Stimulated activated naive CD4-positive, alpha-beta T cell treated with Interleukin-2 at 50 U/mL for 16 hours (primary cell): ENCODE measurements at places on chromosomes 13 and 19.

DNA sequence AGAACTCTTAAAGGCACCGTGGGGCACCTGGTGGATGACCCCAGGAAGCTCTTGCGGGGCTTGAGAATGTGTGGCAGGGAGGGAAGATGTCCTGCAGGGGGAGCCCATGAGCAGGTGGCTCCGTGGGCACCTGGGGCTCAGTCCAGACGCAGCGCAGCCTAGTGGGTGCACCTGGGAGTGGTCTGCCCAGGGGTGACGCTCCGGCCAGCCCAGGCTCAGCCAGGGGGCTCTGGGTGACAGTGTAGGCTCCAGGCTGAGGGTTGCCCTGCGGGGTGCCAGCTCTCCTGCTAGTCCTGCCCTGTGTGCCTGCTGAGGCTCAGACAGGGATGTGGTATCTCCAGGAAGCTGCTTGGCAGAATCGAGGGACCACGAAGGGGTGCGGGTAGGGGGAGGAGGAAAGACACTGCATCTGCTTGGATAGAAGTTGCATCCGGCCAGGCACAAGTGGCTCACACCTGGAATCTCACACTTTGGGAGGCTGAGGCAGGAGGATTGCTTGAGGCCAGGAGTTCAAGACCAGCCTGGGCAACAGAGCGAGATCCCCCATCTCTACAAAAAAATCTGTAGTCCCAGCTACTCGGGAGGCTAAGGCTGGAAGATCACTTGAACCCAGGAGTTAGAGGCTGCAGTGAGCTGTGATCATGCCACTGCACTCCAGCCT lies 15.0 kb upstream of the PGLS start:
- peak; percentile 76 for DNase-seq

DNA sequence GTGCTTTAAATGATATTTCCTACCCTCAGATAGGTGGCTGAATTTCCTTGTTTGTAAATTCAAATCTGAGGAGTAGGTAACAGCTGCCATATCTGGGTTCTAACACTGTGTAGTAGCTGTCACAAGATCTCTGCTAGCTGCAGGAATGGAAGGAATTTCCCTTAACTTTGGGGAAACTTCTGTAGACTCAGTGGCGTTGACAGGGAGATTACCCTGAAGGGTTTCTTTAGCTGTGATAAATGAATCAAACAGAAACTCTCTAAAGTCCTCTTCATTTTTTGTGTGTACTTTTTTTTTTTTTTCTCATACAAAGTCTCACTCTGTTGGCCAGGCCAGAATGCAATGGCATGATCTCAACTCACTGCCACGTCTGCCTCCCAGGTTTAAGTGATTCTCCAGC lies 5.3 kb upstream of the EPSTI1 start:
- no peak for DNase-seq

DNA sequence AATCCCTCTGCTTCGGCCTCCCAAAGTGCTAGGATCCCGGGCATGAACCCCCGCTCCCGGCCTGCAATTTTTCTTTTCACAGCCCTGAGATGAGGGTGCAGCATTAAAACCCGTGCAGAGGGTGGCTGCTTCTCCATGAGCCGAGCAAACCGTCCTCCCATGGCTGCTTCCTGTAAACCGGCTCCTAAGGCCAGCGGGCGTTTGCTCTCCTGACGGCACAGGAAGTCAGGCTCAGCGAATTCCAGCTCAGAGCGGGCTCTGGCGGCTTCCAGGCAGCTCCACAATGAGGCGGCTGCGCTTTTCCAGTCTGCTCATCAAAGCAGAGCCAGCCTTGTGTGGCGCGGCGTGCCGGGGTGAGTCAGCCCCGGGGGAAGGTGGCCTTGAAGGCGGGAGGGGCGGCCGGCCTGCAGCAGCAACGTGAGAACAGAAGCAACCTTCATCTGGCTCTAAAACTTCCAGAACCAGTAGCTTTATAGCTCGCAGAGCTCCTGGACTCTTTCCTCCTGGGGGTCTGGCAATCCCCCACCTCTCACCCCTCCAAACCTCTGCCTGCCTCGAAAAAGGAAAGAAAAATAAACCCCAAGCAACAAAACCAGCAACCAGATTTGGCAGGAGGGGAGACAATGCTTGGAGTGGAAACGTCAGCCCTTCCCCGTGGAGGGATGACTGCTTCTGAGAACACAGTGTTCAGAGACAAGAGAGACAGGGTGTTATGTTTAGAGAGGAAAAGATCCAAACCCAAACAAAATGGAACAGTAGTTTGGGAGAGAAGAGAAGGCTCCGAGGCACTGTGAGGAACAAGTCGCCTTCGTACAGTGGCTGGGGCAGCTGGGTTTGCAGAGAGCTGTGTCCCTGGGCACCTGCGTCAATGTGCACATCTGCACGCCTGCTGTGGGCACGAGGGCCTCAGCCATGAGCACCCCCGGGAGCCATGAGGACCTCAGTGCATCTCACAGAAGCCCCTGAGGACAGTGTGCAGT lies 67.8 kb downstream of the GADD45B start:
- peak; percentile 66 for DNase-seq

DNA sequence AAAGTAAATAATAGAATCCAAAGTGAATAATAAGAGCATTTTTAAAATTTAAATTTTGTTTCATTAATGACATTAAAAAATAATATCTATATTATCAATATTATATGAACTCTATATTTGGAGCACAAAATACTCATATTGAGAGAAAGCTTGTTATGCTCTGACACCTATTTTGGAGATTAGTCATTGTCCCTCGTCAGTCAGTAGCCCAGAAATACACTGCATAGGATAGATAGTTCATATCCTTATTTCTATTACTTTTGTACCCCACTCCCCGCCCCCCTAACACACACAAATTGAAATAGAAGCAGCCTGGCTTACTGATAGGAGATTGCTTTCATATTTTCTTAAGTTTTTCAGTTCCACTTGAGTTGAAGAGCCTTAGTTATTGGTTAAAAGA lies 652.8 kb downstream of the PCDH9 start:
- DNase-seq, result no peak

GRCh38 chr13:109344552-109345157 lies 441.7 kb downstream of the IRS2 start:
- DNase-seq, result no peak

DNA sequence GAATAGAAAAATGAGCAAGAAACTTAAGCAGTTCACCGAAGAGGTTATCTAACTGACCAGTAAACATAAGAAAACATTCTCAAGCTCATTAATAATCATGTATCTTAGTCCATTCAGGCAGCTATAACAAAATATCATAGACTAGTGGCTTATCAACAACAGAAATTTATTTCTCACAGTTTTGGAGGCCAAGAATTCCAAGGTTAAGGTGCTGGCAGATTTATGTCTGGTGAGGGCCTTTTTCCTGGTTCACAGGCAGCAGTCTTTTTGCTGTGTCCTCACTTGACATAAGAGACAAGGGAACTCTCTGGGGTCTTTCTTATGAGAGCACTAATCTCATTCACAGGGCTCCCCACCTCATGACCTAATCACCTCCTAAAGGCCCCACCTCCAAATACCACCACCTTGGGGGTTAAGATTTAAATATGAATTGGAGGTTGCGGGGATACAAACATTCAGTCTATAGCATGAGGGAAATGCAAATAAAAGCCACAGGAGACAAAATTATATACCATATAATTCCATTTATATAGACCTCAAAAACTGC lies 123.6 kb downstream of the ZAR1L start:
- DNase-seq, result no peak

GRCh38 chr13:82248762-82249161 lies 1633.5 kb downstream of the SLITRK1 start:
- no peak for DNase-seq

DNA sequence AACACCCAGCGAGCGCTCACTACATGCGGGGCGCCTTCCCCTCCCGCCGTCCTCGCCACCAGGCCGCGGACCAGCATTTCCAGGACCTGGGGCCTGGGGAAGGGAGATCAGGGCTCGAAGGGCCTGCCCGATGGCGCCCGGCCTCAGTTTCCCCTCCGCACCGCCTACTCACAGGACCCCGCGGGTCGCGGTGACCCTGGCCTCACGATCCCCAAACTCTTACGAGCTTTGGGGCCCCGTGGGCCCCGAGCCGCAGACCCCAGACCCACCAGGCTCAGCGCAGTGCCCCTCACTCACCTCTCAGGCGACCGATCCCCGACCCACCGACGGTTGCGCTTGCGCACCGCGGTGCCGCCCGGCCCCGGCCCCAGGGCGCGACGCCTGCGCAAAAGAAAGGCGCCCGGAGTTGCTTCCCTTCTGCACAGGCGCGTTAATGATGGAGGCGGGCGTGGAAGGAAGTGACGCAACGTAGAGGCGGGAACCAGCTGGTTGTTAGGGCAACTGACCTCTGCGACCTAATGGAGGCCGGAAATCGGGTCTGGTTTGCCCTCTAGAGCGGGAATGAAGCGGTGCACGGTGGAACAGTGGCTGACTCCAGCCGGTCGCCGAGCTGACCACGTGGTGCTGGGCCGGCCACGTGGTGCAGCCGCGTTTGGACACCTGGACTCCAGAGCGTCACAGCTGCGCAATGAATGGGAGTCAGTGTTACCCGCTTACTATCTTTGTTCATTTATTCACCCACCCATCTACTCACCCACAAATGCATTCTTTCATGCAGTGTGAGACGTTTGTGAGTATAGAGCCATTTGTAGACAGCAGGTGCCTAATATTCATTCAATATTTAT lies at the start of gene SGTA:
Gene SGTA, minus strand, starts transcription at position 338 of the 845 bp plus-strand sequence. CDS start 14,205 bp downstream, outside the sequence.
- DNase-seq, result peak; percentile 96

DNA sequence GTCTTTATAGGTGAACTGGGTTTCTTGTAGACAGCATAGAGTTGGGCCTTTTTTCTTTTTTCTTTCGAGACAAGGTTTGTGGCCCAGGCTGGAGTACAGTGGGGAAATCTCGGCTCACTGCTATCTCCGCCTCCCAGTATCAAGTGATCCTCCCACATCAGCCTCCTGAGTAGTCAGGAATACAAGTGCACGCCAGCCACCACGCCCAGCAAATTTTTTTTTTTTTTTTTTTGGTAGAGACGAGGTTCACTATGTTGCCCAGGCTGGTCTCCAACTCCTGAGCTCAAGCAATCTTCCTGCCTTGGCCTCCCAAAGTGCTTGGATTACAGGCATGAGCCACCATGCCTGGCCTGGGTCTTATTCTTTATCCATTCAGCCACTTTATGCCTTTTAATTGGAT lies 5.1 kb upstream of the CALM3 start:
- no peak for DNase-seq

DNA sequence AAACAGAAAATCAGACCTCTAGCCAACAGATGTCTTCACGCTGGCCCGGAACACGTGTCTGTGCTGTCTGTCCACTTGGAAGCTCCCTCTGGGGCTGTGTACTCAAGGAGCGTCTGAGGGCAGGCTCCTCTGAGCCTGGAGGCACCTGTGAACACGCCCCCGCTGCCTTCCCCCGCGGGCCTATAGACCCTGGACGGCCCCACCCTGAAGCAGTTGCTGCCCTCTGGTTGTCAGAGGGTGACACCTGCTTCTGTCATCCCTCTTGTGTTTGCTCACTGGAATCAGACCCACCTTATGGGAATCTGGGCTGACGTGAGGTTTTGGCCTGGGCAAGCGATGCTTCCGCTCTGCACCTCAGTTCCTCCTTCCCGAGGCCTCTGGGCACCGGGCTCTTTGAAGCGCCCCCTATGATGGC lies 19.2 kb downstream of the EPN1 start:
- no peak for DNase-seq

DNA sequence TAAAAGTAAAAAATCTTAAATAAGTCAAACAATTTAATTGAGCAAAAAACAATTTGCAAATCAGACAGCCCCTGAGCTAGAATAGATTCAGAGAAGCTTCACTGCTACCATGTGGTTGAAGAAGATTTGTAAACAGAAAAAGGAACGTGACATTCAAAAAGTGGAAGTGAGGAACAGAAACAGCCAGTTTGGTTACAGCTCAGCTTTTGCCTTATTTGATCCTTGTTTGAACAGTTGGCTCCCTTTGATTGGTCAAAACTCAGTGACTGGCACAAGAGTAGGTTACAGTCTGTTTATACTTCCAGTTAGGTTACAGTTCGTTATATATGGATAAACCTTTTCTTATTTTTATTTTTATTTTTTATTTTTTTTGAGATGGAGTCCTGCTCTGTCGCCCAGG lies 5.8 kb downstream of the ZNF221 start:
- DNase-seq, result no peak

DNA sequence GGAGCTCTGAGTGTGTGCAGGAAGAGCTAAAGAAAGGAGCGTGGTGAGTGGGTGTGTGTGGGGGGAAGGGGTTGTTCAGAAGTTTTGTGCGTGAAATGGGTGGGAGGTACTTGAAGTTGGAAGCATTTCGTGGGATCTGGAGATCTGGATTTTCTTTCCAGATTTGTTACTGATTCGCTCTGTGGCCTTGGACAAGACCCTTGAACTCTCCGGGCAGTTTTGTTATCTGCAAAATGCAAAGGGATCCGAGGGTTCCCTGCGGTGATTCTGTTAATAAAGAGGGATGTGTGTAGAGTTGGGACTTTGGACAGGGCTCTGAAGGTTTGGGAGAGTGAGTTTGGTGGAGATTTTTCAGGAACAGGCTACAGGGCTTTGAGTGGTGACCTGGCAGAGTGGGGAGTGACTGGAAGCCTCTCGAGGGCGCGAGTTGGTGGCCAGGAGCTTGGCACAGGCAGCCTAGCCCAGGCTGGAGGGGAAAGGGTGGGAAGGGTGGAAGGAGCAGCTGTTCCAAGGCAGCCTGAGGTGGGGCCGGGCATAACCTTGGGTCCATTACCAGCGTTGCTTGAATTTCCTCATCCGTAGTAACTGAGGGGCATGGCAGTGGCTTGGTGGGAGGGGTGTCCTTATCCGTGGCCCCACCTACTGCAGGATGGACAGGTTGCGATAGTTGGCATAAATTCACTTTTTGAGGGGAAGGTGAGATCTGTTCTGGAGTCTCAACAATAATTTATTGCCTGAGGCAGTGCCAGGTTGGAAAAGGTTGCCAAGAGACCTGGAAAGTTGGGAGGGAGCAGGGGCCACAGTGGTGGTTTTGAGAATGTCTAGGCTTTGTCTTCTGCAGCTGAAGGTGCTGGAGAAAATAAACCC lies 2.1 kb downstream of the ACTN4 start:
- DNase-seq, result peak; percentile 6

- no peak for DNase-seq
Measured at GRCh38 chr13:40460116-40460515, 206.3 kb downstream of the FOXO1 start.

- DNase-seq, result no peak
Measured at GRCh38 chr13:32025730-32026129, 5.8 kb upstream of the FRY start.

GRCh38 chr19:1239796-1240737 lies 1.5 kb upstream of the ATP5F1D start:
- peak; percentile 88 for DNase-seq

- peak; percentile 69 for DNase-seq
Measured at GRCh38 chr19:3062165-3063105, at the start of gene TLE5. TLE5 (minus strand) TSS chr19:3062495; CDS start chr19:3062200, 295 bp downstream.
